ENCODE measurements at places on chromosomes 3 and 15.

DNA sequence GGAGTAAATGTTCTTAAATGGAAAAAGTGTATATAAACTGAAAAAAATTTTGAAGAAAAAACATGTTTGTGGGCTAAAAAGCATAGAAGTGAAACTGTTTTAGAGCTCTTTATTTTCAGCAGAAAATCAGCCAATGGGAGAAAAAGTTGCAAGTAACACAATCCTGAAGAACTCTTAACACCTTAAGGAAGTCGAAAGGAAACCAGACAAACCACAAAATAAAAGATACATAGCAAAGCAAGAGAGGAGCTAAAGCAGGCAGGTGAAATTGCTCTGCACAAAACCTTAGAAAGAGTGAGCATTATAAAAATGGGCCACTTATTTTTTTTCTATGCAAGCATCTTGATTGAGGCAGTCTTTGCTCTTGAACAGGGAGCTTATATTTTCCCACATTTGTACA is 300.5 kb downstream of the RAP2B start:
- DNase-seq = no peak

GRCh38 chr15:69298354-69298696 is 387 bp upstream of the PAQR5 start:
- no peak for DNase-seq

- no peak for DNase-seq
Observed at GRCh38 chr3:149894205-149894604, 76.5 kb downstream of the PFN2 start.

DNA sequence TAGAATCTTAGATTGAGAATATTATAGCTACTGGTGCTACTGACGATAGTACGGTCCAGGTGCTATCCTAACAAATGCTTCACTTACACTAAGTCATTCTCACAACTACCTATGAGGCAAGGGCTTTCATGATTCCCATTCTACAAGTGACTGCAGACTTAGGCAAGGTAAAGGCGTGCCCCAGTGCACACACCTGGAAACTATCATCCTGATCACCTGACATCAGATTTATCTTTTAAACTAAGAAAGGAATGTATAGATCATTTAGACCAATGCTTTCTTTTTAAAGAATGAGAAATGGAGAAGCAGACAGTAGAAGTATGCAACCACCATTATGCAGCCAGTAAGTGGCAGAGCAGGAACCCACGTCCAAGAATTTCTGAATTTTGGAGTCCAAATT is 59.2 kb upstream of the LRRN1 start:
- DNase-seq = no peak

DNA sequence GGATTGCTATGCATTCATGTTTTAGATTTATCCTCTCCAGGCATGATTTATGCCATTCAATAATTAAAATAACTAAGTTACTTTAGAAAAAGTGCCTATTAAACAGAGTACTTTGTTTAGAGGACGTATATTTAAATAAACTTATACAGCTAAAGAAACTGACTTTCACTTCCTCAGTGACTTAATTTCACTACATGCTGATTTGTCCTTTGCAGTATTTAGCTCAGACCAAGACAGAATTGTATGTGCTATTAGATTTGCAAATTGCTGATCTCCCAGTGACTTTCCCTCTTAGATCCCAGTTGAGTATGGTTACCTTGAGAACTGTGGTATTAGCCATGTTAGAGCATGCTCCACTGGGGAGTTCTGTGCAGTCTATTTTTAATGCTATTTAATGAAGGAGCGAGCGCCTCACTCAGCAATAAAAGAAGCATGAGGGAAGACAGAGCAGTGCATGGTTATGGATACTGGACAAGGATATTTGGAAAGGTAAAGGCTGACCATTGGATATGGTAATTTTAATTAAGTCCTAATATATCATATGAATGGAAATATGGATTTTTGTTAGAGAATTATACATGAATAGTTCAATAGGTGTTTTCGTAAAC is 2.7 kb downstream of the ARPP21 start:
- no peak for DNase-seq
